ENCODE measurements at places on chromosomes 7 and 10.

DNA sequence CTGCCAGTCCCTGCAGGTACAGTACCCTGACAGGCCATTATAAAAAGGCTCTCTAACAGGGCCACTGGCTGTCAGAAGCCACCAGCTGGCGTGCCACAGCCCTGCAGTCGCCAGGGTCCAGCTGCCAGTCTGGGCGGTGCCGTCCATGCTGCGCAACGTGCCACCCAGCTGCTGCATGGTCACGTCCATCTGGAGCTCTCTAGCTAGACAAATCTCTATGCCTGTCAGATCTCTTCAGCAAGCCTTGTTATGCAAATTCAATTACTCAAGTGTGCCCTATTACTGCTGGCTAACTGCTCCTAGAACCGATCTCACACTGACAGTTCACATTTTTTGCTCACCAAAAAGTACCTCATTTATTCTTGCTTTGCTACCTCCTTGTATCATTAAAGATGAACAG, 75.9 kb downstream of the HIBADH start:
- no peak for DNase-seq

GRCh38 chr7:127571741-127572505, 13.5 kb downstream of the GCC1 start:
- DNase-seq, result no peak

DNA sequence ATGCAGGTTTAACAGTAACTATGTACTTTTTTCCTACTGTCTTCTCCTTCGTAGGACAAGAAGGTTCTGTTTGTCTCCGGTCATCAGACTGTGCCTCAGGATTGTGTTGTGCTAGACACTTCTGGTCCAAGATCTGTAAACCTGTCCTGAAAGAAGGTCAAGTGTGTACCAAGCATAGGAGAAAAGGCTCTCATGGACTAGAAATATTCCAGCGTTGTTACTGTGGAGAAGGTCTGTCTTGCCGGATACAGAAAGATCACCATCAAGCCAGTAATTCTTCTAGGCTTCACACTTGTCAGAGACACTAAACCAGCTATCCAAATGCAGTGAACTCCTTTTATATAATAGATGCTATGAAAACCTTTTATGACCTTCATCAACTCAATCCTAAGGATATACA, 2.4 kb downstream of the DKK1 start:
- no peak for DNase-seq

GRCh38 chr10:70803775-70804420, 11.8 kb upstream of the SGPL1 start:
- DNase-seq, result no peak

DNA sequence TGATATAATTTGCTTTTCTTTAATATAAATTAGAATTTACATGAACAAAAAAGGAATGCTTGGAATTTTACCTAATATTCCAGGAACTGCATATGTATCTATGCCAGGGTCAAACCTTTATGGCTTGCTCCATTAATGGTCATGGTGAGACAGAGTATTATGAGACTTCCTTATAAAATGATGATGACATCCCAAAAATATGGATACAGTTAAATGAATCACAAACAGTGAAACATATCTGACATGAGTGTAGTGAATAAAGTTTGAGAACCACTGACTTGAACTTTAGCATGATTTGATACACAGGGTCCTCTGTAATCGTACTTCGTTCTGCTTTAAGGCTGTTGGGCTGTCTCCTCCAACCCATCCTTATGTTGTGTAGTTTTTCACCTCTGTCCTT, 51.8 kb downstream of the MARCHF5 start:
- DNase-seq, result no peak

DNA sequence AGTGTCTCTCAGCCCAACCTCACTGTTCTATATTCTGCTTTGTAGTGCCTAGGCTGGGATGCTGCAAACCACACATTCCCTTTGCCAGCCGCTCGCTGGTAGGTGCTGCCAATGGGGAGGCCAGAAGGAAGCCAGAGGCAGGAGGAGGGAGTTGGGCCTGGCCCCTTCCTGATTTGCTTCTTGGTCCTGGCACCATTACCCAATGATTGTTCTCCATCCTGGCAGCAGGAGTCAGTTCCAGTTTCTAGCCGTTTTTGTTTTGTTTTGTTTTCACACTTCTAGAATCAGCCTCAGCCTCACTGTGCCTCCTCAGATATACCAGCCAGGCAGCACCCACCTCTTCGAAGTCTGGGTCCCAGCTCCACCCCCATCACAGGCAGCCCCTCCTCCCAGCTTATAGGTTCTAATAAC, 27.4 kb upstream of the LOXL4 start:
- DNase-seq, result peak; percentile 33

- no peak for DNase-seq
Observed at GRCh38 chr7:88915615-88916014, 120.1 kb upstream of the TEX47 start.

- peak; percentile 92 for DNase-seq
Observed at GRCh38 chr10:92323079-92323478, 32.1 kb downstream of the MARCHF5 start.

GRCh38 chr10:12448729-12449391, 99.5 kb downstream of the CAMK1D start:
- peak; percentile 73 for DNase-seq

DNA sequence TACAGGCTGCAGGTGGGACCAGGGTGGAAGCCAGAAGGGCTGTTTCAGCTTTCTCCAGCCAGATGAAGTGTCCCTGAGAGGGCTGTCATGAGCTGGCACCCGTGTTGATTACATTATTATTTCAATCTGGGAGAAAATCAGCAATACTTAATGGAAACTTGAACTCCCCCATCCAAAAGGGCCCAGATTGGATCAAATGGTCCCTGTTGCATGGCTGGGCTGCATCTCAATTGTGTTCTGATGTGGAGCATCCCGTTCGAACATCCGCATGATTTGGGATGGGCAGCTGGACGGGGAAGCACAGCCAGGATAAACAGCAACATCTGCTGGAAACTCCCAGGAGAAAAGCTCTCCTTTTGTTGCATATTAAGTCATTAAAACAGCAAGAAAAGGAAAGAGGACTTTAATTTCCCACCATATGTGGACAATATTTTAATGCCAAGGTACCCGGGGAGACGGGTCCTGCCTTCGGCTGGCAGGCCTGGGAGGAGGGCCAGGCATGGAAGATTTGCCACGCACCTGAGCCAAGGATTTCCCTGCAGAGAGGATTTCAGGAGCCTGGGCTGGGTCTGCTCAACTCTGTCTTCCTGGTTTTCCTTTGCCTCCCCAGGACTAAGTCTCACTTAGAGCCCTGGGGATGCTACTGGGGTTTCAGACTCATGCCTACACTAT, 52.4 kb downstream of the NPTX2 start:
- DNase-seq, result no peak

DNA sequence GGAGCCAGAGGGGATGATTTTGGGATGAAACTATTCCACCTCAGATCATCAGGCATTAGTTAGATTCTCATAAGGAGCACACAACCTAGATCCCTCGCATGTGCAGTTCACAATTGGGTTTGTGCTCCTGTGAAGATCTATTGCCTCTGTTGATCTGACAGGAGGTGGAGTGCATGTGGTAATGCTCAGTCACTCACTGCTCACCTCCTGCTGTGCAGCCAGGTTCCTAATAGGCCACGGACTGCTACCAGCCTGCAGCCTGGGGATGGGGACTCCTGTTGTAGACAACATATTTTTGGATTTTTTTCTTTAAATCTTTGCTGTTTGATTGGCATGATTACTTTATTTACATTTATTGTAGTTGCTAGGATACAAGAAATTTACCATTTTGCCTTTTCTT, 765.0 kb downstream of the INHBA start:
- DNase-seq, result no peak

DNA sequence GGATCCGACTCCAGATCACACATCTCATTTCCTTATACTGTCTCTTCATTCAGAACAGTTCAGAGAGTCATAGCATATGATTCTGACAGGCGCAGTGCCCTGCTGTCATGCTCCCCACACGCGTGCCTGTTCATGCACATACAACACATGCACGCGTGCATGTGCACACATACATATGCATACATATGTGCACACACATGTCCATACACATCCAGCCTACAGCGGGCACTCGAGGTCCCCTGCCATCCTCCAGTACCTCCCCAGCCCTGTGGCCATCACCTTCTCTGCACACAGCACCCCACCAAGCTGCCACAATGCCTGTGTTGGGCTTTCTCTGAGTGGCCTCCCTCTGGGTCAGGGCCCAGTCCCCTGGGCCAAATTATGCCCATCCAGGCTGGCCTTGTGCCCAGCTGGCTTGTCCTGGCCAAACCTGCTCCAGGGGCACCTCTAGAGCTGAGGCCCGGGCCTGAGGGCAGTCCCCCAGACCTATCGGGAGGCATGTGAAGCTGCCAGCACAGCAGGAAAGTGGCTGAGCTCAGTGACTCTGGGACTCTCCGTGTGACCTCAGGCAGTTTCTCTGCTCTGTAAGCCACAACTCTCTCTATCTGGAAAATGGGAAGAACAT, 49.4 kb upstream of the RET start:
- DNase-seq, result no peak

GRCh38 chr7:132309102-132309805, 267.0 kb downstream of the PLXNA4 start:
- DNase-seq, result no peak

DNA sequence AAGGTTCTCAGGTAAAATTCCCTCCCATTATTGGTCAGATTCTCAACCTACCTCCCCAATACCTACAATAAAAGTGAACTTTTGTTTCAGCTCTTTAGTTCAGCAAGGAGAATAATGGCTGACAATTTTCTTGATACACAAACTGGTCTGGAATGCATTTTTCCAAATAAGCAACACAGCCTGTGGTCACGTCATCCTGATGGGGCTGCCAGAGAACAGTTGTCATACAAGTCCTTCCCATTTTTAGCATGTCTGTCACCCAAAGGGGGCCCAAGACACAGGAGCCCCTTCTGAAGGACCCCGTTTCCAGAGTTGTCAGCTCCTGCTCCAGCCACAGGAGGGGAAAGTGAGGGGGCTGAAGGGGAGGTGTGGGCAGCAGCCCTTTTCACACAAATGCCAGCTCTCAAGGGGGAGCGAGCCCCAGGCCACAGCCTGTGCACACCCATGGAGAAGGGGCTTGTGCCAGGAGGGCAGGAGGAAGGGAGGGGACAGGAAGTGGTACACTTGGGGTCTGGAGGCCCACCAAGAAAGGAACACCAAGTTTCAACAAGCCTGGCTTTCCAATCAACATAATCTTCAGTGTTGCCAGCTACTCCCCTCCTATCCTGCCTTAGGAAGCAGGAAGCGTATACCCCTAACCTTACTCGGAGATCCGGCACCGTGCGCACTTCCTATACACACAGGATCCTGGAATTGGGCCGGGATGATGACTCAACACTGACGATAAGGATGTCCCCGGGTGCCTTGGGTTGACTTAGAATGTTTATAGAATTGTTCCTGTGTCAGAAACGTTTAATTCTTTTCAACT, 43.4 kb upstream of the PDLIM1 start:
- DNase-seq, result no peak

GRCh38 chr10:128704716-128705115, 578.5 kb upstream of the MKI67 start:
- no peak for DNase-seq

GRCh38 chr7:120586571-120586970, 271.4 kb downstream of the TSPAN12 start:
- no peak for DNase-seq

DNA sequence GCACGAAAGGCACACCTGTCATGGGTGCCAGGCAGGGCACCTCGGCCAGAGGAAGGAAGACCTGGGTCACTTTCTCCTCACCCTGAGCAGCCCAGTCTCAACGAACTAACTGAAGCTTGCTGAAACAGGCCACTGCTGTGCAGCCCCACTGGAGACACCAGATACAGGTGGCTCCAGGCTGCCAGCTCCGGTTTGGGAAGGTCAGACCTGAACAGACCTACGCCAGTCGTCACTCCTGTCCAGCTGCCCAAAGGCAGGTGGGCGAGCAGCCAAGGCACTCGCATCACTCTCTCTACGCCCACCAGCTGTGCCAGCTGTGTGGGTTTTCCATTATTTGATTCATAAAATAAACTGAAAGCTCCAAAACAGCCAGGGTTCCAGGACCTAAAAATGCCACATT, 256.1 kb downstream of the ZMYND11 start:
- DNase-seq, result no peak

DNA sequence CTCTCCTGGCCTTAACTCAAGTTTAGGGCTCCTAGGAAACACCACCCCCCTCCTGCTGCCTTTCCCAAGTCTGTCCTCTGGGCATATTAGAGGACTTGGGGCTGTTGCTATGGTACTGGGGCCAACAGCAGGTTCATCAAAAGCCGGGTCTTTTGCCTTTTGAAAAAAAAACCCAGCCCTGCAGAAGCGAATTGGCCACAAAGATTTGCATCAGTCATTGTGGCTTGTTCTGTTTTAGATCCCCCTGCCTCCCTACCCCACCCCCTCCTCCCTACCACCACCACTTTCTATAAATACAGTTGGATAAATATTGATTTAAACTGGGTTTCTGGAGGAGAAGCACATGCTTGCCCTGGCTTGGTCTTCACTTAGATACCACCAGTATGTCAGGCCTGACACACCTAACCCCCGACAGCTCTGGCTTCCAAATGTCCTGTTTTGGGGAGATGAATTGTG, 7.0 kb downstream of the MXI1 start:
- peak; percentile 65 for DNase-seq

DNA sequence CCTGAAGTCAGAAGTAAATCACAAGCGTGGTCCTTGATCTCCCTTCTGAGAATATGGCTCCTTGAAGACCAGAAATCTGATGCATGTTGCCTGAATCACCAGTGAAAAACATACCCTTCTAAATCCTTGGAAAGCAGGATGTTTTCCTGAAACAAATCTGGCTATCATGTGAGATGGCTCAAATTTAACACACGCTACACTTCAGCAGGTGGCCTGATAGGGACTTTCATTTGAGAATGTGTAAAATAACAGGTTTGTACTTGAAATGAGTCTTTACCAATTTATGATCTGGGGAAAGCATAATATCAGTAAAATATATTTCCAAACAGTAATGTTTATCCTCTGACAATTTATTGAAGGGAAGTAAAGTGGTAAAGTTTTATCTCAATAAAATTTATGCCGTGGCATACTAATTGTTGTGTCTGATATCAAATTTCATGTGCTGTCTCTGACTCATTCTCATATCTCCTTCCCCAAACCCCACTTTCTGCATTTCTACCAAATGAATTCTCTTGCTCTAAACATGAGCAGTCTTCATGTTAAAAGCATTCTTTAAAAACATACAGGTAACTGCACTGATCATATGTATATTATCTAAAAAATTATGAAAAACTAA, 17.4 kb downstream of the CYP3A4 start:
- no peak for DNase-seq

GRCh38 chr10:92240289-92241157, 50.4 kb downstream of the CPEB3 start:
- peak; percentile 85 for DNase-seq

GRCh38 chr10:8275911-8276310, 221.4 kb downstream of the GATA3 start:
- no peak for DNase-seq

All from MM.1S (cell line).